ENCODE measurements at places on chromosomes 11 and 22.

- no peak for DNase-seq
These were observed 29.3 kb upstream of the MUC5B start for GRCh38 chr11:1193326-1194230.

DNA sequence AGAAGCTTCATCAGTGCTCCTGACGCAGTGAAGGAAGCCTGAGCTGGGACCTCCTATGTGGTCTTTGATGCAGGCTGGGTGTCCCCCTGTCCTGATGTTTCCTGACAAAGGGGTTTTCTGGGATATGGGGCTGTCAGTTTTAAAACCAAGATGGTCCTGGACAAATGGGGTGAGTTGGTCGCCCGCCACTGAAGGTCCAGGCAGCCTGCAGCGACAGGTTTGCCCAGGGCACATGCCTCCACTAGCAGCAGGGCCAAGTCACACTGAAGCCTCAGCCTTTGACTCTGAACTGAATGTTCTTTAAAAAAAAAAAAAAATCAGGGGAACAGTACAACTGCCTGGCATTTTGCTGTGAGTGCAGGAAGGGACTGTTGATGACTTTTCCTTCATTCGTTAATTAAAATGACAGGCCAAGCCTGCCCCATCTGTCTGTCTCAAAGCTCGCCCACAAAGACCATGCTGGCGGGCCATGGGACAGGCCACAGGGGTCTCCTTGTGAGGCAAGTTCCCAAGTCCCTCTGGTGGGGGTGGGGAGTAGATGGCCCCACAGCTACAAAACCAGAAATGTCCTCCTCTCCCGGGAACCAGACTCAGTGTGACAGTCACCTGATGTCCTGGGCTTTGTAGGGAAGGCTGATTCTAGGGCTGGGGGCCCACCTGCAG, 274.8 kb downstream of the CTTN start:
- no peak for DNase-seq

DNA sequence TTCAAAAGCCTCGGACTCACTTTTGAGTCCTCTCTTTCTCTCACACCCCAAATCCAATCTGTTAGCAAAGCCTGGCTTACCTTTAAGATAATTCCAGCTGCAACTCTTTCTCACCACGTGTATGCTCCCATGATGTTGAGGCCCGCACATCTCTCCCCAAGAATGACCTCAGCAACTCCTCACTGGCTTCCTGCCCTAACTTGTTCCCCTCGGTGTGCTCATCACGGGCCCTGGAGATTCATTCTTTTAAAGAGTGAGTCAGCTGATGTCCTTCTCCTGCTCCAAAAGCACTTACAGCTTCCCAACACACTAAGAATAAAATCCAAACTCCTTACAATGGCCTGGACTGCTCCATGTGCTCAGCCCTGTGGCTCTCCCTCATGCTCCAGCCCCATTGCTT, 1041.3 kb downstream of the OPCML start:
- no peak for DNase-seq

DNA sequence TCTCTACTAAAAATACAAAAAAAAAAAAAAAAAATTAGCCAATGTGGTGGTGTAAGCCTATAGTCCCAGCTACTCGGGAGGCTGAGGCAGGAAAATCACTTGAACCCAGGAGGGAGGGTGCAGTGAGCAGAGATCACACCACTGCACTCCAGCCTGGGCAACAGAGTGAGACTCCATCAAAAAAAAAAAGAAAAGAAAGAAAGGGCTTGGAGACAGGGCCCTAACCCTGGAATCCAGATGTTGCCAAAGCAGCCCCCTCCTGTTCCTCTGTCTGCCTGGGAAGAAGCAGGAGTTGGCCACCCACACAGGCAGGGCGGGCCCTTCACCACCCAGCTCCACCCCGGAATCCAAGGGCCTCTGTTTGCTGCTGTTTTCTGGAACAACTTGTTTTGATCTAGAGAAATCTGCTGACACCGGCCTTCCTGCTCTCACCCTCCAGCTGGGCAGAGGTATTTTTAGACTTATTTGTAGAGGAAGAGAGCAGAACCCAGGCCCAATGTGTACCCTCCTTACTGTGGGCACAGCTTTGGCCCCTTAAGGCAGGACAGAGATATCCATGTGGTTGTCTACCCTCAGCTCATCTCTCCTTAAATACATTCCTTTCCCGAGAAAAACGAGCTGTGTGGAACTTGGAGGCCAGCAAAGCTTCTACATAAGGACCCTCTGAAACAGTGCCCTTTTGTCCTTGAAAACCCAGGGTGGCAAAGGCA, 2.7 kb upstream of the NEAT1 start:
- DNase-seq = no peak

- no peak for DNase-seq
These were observed 20.8 kb upstream of the PICALM start for GRCh38 chr11:86089659-86090058.

DNA sequence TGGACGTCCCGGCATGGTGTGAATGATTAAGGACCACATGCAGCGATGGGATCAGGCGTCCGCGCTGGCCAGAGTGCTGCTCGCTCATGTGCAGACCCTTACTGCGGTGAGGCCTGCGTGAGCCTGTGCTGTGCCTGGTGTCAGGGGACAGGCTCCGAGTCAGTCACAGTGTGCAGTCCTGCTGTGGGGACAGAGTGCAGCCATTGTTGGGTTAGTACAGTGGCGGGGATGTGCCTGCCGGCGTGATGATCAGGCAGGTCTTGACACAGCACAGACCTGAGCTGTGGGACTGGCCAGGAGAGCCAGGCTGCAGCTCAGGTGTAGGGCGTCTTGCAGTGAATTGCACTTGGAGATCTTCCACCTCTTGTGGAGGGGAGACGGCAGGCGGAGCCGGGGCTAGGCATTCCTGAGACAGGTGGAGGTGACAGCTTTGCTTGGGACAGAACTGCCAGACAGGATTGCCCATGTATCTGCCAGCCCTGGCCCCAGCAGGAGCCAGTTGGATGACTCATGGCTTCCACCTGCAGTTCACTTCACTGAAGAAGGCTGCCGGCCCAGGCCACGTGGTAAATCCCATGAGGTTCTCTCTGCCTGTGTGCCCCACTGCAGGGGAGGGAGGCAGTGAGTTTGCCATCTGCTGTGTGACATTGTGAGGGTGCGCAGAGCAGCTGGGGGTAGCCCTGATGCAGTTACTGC, 17.3 kb downstream of the TRMU start:
- DNase-seq = no peak

DNA sequence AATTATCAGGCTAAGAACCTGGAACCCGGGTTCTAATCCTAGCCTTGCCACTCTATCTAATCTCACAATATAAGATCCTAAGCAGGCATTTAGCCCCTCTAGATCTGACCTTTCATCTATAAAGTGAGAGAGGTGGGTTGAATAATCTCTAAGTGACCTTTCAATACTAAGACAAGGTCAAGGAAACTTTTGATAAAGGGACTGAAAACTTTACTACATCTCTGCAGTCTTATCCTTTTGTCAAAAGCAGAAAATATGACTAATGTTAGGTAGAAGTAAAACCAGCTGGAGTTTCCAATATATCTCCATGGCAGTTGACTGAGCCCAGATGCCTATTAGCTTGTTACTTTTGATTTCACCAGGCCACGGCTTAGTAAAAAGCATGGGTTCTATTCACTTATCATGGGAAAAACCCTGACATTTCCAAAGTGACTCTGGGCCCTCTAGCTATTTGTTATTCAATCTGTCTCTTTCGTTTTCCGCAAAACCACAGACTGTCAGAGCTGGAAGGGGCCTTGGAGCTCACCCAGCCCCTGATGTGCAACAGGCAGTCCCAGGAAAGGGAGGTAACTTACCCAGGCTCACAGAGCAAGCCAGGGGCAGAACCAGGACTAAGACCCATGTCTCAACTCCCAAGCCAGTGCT, 75.8 kb downstream of the RAB30 start:
- no peak for DNase-seq

DNA sequence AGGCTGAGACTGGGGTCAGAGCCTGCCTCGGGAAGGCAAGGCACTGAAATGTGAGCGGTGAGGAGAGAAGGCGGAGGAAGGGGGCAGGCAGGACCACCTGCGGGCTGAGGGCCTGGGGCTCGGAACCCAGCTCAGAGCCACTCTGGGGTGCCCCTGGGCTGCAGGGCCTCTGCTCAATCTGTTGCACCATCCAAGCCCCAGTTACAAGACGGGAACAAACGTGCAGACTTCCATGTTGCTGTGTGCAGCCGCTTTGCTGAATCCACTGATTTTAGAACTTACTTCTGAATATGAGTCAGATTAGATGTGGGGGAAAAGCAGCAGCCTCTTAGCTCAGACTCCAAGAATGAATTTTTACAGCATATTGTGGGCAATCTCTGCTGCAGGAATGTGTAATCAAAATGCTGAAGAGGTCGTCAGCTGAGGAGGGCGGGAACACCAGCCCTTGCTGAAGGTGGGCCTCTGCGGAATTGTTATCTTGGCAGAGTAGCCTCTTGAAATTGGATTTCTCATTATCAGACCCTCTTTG, 21.6 kb downstream of the PARVG start:
- no peak for DNase-seq
